ENCODE measurements at places on chromosomes 5 and 9.

DNA sequence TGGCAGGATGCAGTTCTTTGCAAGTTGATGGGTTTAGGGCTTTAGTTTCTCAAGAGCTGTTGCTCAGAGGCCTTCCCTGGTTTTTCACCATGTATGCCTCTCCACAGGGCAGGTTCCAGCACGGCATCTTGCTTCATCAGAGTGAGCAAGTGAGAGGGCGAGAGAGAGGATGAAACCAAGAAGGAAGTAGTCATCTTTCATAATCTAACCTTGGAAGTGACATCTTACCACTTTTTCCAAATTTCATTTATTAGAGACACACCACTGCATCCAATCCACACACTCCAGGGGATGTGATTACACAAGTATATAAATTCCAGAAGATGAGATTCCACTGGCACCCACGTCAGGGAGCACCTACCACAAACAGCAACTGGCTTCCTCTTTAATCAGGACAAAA lies 294.4 kb downstream of the MARCHF11 start:
- no peak for DNase-seq

DNA sequence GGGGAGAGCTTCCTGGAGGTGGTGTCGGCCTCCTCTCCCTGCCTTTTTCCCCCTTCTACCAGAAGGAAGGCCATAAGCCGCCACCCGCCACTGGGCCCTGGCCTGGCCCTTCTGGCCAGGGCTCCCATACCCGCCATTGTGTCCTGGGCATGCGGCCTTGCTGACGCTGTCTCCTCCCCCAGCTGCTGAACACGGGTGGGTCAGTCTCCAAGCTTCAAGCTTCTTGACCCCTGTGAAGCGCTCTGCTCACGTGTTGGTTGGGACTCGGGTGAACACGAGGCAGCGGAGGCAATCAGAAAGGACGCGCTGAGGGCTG lies 24.2 kb upstream of the UBAC1 start:
- DNase-seq = no peak

DNA sequence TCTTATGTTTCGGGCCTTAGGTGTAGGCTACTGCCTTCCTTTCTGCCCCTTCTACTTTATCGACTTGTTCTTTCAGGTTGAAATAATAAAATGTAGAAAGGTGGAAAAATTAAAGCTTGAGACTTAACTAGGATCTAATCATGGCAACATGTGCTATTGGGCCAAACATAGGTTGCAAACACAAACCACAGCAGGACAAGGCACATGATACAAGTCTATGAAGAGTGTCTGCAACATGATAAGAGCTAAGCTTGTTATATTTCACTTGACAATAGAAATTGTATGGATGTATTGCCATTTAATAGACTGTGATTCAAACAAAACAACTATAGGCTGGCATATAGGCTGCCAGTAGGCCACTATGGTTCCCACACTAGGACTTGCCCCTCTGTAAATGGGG lies 1.7 kb upstream of the ERAP2 start:
- DNase-seq = no peak

- no peak for DNase-seq
These were observed 7.8 kb downstream of the RAPGEF1 start for GRCh38 chr9:131732061-131732526.

DNA sequence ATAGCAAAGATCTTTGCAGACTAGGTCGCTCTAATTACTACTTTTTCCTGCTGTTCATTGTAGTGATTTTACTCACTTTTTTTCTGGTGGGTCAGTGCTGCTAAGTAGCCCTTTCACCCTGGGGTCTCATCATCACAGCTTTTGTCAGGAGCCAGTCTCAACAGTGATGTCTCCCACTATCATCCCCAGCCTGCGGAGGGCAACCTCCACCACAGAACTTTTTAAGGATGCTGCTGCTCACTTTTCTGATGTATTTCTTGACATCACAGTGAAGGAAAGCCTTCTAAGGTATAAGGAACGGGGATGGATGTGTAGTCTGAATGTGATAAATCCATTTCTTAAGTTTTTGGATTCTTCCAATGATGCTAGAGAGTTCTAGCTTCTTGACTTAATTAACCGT lies 242.5 kb upstream of the RIOK2 start:
- no peak for DNase-seq
